Activated CD8-positive, alpha-beta memory T cell treated with anti-CD3 and anti-CD28 coated beads for 4 hours (primary cell): ENCODE measurements at places on chromosomes 13 and 19.

- DNase-seq: peak; percentile 14
Observed at GRCh38 chr19:51887522-51888498, at the start of gene ZNF577. Gene ZNF577, minus strand, starts transcription at chr19:51887951. Its CDS starts 7,569 bp downstream, at chr19:51880382.

GRCh38 chr13:20711301-20712044 is 8.0 kb downstream of the IL17D start:
- no peak for DNase-seq

DNA sequence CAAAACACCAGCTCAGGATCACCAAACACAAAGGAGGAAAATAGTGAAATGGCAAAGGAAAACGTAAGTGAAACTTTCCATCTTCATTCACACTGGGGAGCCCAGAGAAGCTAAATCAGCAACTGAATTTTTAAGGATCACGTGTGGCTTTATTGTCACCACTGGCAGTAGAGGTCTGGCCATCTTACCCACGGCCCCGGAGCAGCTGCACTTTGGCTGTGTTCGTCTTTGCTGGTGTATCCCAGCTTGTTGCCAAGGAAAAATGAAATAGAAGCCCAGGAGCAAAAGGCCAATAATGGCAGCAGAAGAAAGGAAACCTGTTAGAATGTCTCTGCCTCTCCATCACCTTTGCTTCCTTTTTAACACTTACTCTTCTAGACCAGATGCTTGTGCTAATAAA is 274.7 kb downstream of the FOXO1 start:
- DNase-seq: no peak

GRCh38 chr19:45539459-45539858 is 32.2 kb downstream of the VASP start:
- DNase-seq: no peak

GRCh38 chr13:75760131-75761021 is 124.2 kb downstream of the LMO7 start:
- no peak for DNase-seq

GRCh38 chr13:98677398-98677797 is 75.1 kb downstream of the SLC15A1 start:
- no peak for DNase-seq

GRCh38 chr19:33456076-33456844 is 65.3 kb downstream of the PEPD start:
- no peak for DNase-seq

GRCh38 chr13:113273851-113274590 is 23.0 kb upstream of the LAMP1 start:
- DNase-seq: no peak

- DNase-seq: no peak
Observed at GRCh38 chr13:50220938-50221337, 205.7 kb downstream of the KCNRG start.

GRCh38 chr19:47047763-47048405 is 540 bp downstream of the TMEM160 start:
- DNase-seq: peak; percentile 34

- no peak for DNase-seq
Observed at GRCh38 chr19:29546583-29547190, 20.9 kb downstream of the VSTM2B start.

GRCh38 chr19:5356918-5357317 is 16.3 kb upstream of the PTPRS start:
- no peak for DNase-seq

DNA sequence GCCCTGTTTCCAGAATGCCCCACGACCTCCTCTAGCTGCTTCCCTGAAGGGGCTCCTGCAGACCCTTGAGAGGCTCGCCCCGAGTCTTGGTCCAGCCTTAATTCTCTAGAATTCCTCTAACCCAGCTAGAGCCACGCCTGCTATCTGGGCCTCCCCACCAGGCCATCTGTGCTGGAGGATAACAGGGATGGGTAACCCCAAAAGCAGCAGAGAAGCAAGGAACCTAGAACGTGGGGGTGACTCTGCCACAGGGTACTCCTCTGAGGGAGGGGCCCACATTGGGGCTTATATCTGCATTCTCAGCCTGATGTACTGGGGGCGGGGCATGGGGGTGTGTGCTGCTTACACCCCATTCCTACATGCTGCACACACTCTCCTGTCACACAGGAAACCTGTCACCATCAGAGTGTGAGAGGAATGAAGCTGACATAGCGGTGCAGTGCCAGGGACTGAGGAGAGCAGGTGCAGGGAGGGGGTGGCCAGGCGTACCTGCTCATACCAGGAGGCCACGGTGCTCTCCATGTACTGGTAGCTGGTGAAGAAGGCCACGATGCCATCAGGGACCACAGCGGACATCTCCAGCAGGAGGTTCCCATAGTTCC is 13.8 kb downstream of the KLC3 start:
- DNase-seq: no peak

GRCh38 chr19:47225746-47226425 is 5.1 kb downstream of the BBC3 start:
- DNase-seq: peak; percentile 70

DNA sequence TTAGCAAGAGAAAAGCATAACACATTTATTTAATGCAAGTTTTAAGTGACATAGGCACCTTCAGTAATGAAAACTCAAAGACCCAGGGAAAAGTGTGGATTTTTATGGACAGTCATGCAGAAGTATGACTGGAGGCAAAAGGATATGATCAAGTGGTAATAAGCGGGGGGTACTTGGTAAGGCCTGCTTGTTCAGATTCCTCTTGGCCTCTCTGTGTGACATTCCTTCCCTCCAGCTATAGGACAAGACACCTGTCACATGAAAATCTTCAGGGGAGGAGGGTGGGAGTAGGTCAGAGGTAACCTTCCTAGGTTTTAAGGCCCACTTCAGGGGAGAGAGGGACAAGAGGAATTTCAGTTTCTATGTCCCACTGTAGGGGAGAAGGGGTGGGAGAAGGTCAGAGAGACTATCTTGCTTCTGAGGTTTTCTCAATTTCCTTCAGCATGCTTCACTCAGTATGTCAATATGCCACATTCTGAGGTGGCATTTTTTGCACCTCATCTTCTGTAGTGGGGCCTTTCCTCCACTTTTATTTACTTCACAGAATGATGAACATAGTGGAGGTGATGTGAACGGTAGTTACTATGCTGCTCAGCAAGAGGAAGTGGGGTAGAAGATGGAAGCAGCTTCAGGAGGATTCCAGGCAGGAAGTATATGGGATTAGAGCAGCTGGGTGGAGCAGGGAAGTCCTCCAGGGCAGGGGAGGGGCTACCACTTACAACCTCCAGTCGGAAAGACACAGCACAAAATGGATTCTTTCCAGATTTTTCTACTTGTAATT is 73.2 kb upstream of the RFC3 start:
- DNase-seq: no peak

- no peak for DNase-seq
Observed at GRCh38 chr13:113226873-113227450, 17.5 kb downstream of the CUL4A start.

DNA sequence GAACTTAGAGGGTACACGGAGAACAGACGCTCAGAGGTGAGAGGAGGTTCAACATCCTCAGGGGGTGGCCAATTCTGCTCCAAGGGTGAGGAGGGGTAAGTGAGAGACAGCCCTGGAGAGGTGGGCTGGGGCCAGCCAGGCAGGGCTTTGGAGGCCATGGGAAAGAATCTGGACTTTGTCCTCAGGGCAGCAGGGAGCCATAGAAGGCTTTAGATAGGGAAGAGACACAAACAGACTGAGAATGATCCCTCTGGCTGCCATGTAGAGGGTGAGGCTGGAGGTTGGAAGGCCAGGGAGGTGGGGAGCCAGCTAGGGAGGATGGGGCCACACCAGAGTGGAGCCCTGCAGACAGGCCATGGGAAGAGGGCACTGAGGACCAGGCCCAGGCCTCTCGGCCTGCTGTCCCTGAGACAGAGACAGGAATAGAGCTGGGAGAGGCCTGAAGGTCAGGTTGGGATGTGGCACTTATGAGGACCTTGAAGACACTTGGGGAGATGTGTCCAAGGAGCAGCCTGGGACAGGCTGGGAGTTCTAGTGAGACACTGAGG is 29.2 kb upstream of the CCNP start:
- no peak for DNase-seq

- no peak for DNase-seq
Observed at GRCh38 chr19:19436137-19436691, 30.7 kb downstream of the GATAD2A start.

GRCh38 chr13:71309905-71310304 is 557.1 kb downstream of the DACH1 start:
- no peak for DNase-seq

DNA sequence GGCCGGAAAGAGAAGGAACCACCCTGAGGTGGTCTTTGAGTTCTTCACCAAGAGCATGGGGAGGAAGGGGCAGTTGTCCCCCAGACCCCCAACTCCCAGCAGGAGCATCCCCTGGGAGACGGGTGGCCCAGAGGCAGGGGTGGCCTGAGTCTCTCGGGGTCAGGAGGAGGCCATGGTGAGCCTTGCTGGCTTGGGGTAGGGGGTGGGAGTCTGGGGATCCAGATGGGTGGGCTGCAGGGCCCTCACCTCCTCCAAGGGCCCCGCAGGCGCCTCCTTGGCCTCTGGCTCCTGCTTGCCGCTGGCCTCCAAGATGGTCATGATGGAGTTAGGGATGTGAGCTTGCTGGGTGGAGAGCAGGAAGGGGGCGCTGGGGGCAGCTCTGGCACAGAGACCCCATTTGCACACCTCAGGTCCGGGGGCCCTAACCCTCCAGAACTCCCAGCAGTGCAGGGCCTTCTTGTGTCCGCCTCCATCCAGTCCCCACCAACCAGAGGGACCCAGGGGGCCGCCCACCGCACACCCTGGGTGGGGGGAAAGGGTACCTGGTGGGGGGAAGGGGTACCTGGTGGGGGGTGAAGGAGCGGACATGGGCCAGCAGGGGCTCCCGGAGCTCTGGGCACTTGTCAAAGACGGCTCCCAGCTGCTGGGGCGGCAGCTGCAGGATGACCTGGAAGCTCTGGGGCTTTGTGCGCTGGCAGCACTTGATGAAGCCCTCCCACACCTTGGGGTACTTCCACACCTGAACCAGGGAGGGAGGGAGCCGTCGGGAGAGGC is 1.3 kb upstream of the RSPH6A start:
- DNase-seq: no peak

- no peak for DNase-seq
Observed at GRCh38 chr13:94433055-94433961, 46.2 kb downstream of the DCT start.

DNA sequence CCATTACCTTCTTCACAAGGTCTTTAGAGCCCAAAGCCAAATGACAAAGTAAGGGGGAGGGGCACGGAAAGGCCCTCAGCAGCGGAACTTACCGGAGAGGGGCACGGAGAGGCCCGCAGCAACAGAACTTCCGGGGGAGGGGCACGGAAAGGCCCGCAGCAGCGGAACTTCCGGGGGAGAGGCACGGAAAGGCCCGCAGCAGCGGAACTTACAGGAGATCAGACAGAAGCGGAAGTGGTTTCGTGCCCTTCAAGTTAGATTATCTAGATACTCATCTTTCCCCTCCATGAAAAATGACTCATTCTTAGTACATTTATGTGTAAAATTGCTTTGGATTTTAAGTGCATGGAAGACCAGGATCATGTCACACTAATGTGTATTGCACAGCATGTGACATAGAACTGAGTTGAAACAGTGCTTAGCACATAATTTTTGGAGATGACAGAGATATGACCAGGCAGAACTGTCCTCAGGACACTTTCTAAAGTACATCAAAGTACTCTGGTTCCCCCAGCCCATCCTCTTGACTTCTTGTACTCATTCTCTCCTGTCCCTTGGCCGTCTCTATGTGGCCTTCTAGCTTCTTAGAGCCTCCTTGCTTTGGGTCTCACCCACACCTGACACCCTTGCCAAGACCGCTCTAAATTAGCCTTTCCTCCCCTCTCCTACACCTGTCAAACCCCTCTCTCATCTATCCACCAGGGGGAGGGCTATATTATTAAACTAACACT is 25.7 kb upstream of the TPTE2 start:
- peak; percentile 50 for DNase-seq

- DNase-seq: no peak
Observed at GRCh38 chr19:18171605-18172327, 1.8 kb upstream of the IFI30 start.
